ENCODE measurements at places on chromosomes 12 and 14.

GRCh38 chr12:96219700-96220206 is 25.6 kb downstream of the ELK3 start:
- peak; percentile 25 for DNase-seq

DNA sequence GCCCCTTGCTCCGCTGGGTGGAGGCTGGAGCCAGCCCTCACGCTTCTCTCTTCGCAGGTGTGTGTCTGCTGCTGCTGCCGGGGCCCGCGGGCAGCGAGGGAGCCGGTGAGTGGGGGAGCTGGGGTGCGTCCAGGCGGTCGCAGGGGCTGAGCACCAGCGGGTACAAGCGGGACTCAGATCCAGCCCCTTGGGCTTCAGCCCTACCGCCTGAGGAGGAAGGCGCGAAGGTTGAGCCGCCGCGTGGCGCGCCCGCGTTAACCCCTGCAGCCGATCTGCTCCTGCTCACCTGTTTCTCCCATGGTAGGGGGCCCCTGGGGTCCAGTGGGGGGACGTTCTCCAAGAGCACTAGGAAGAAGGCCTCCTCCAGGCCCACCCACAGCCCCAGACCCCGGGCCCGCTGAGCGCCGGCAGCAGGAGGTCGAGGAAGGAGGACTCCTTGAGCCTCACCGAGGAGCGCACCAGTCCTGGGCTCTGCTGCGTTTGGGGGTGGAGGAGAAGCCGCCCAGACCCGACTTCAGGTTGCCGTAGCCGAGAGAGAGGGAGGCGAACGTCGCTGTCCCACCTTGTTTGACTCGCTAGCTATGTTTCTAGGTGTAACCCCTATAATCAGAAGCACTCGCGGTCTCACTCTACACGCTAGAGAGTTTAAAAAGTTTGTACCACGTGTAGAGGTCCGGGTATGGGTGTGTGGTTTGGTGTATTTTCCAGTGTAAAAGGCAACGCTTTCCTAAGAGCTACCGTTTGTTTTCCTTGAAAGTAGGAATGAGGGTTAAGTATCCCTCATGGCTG is 834 bp downstream of the COCH start:
- DNase-seq = no peak

- DNase-seq = no peak
These were observed 1106.9 kb downstream of the TMTC2 start for GRCh38 chr12:83793616-83794015.

GRCh38 chr12:121697093-121697698 is 15.4 kb upstream of the TMEM120B start:
- no peak for DNase-seq

DNA sequence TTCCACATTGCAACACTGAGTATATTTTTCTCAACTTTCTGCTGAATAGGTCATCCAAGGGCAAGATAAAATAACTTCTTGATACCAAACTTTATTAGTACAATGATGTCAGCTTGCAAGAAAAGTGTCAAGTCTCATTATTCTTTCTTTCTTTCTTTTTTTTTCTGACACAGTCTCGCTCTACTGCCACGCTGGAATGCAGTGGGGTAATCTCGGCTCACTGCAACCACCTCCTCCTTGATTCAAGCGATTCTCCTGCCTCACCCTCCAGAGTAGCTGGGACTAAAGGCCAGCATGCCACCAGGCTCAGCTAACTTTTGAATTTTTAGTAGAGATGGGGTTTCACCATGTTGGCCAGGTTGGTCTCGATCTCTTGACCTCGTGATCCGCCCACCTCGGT is 523.4 kb downstream of the FSCB start:
- DNase-seq = no peak

- DNase-seq = no peak
These were observed 1053.3 kb downstream of the VRK1 start for GRCh38 chr14:97850466-97850865.

GRCh38 chr12:130195369-130195768 is 33.1 kb downstream of the FZD10 start:
- no peak for DNase-seq

DNA sequence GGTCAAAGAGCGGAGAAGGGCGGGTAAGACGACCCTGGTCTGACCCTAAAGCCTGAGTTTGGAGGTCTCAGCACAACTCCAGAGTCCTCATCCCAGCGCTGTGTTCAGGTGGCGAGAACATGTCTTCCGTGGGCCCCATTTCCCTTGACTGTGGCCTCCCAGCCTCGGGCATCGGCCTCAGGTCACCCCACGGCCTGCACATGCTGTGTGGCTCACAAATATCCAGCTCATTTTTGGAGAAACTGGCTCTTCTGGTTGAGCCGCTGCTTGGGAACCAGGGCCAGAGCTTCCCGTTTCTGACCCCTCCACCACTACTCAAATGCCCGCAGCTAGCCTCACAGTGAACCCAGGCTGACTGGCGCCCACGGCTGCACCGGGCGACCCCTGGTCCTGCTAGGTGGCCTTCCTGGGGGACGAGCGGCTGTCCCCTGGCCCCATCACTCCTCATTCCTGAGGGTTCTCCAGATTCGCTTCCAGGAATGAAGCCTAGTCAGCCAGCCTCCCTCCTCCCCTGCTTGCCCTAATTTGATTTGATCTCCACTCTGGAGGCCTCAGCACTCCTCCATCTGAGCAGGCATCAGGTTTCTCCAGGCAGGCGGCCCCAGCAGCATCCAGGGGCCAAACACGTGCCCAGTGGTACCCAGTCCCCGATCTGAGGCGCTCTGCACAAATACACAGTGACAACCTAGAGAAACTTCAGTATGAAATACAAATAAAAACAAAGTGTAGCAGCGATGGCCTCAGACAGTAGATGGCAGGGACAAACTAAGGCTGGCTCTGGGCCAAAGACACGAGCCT is 4.7 kb downstream of the P2RX2 start:
- DNase-seq = no peak

- no peak for DNase-seq
These were observed 72.8 kb upstream of the IFNG-AS1 start for GRCh38 chr12:67916266-67916970.

GRCh38 chr12:51306507-51306906 is 17.5 kb downstream of the BIN2 start:
- no peak for DNase-seq

GRCh38 chr14:70784886-70785285 is 24.4 kb downstream of the MAP3K9 start:
- DNase-seq = no peak

GRCh38 chr12:121112496-121112895 is 20.2 kb upstream of the P2RX7 start:
- no peak for DNase-seq

GRCh38 chr14:25247609-25248008 is 197.7 kb upstream of the STXBP6 start:
- DNase-seq = no peak

DNA sequence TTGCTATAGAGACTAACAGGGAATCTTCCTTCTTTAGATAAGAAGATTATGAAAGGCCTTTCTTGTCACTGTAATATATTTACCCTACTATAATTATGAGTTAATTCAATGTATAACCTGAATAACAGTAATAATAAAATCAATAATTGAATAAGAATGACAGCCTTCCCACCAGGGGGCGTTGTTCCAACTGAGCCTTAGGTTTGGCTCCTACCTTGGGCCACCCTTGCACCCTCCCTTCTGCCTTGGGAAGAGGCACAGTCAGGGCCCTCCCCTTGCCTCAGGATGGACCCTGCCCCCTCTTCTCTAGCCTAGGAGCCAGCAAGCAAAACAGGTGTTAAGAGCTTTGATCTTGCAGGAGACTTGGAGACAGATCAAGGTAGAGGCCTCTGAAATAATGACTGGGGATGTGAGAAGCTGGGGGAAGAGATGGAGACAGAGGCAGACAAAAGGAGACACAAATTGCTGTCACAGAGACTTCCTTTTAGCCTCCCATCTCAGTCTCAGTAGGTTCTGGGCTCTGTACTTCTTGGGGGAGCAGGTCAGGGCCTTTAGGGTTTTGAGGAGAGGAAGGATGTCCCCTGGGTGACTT is 40.1 kb upstream of the CISTR start:
- no peak for DNase-seq

DNA sequence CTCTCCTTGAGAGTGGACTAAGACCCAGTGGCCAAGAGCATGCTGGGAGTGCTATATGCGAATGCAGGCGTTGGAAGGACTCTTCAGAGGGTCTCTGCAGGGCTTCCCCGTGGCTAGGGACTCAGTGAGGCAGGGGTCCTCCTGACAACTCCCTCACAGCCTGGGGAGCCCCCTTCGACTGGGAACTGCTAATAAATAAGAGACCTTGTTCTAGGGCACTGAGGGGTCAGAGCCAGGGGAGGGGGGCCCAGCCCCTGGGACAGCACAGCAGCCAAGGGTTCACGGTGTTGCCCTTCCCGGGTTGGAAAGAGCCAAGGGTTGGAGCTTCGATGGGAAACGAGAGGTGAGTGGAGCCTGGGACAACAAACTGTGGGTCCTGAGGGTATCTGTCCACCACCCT is 6.0 kb upstream of the CPNE6 start:
- no peak for DNase-seq

DNA sequence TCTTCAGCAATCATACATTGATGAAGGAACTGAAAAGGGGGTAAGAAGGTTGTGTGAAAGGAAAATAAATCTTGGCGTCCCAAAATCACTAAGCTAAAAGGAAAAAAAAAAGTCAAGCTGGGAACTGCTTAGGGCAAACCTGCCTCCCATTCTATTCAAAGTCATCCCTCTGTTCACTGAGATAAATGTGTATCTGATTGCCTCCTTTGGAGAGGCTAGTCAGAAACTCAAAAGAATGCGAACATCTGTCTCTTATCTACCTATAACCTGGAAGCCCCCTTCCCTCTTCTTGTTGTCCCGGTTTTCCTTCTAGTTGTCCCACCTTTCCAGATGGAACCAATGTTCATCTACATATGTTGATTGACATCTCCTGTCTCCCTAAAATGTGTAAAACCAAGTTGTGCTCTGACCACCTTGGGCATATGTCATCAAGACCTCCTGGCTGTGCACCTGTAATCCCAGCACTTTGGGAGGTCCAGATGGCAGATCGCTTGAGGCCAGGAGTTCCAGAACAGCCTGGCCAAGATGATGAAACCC is 53.1 kb downstream of the RESF1 start:
- DNase-seq = no peak

DNA sequence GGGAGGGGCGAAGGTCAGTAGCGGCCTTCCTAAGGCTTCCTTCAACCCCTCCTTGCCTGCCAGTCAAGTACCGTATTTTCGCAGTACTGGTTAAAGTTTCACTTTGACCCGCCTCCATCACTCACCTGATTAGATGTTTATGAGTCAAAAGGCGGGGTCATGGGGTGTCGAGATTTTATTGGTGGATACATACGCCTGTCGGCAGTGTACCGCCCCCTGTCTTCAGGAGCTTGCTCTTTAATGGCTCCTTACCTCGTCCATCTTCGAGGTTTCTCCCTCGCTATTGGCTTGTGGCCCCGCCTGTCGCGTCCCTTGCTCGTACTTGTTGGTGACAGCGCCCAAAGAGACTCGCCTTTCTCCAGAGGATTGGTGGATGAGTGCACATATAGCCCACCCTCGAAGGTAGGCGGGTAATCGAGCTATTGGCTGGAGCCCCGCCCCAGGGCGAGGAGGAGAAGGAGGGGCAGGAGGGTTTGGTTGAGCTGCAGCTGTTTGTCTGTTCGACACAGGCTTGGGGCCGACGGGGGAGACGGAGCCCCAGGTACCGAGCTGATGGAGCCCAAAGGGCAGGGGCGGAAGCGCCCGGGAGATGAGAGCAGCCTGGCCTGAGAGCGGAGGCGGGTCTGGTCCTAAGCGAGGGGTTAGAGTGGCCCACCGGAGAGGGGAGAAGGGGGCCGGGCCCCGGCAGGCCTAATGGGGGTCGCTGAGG is at the start of gene RAB5B:
Gene RAB5B, plus strand, starts transcription at position 480 of the 709 bp plus-strand sequence. CDS start 12,883 bp downstream, outside the sequence.
- peak; percentile 100 for DNase-seq

DNA sequence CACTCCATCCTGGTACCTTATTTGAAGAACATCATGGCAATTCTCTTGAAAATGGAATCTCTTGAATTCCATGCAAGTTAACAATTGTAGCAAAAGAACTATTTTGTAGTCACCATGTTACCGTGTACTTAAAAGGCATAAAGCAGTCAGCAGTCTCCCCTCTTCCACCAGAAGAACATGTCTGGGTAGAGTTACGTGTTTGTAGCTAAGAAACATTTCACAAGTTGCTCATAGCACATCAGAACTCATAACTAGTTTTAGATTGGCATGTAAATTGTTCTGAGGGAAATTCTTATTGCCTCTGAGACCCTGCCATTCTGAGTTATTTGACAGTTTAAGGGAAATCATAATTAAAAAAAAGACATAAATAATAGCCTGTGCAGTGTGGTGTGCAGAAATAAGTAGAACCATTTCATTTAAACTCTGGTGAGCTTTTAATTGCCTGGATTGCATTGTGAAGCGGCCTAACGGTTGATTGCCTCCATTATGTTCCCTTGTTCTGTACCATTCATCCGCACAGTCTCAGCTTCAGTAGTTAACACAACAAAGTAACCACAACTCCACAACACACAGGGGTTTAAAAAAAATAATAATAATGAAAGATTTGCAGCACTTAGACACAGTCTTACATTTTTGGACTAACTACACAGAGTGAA is 2.6 kb downstream of the LMO3 start:
- DNase-seq = no peak

DNA sequence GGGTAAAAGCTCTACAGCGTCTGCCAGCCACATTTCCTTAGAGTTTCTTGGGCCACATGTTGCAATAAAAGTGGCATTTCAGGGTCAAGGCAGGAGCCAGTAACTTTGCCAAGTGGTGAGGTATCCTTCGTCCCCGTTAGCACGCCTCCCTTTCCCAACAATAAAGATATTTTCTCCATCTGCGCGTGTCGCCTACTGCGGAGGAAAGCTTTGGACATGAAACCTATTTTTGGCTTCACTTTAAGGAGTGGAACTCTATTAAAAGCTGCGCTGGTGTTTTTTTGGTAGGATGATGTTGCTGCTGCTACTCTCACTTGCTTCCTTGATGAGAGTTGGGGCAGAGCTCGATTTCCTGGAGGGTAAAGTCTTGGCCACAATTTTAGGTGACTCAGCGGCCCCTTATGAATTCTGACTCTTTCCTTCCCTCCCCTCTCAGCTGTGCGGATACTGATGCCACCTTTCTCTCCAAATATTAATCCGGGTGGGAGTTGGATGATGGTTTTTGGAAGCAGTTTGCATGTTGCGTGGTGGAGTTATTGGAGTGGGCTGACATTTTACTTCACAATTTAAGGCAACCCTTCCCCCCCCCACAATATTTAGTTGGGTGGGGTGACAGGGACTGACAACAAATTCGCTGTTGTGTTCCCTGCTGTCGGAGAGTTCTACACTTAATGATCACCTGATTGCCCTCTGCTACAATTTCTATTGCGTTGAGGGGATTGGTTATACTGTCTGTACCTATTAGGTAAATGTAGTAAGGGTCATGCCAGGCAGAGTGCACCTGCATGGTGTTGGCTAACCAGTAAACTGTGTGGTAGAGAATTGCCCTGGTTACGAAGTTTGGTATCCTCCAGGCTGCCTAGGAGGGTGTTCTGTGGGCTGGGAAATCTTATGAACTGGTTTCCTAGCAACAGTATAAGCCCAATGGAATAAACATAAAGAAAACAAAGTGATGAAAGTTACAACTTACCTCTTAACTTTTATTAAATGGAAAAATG is 1.1 kb downstream of the CCDC91 start:
- no peak for DNase-seq

- DNase-seq = no peak
These were observed 715.6 kb upstream of the FLRT2 start for GRCh38 chr14:84814391-84814790.

GRCh38 chr12:54229624-54230212 is 40.9 kb upstream of the SMUG1 start:
- DNase-seq = no peak
